Right lung (tissue), 10 donors: ENCODE measurements at places on chromosomes 7 and 10. TPM values are rescaled to one million over a fixed set of nuclear protein-coding genes. Genes with fewer than 3 reads are reported as not detected.

DNA sequence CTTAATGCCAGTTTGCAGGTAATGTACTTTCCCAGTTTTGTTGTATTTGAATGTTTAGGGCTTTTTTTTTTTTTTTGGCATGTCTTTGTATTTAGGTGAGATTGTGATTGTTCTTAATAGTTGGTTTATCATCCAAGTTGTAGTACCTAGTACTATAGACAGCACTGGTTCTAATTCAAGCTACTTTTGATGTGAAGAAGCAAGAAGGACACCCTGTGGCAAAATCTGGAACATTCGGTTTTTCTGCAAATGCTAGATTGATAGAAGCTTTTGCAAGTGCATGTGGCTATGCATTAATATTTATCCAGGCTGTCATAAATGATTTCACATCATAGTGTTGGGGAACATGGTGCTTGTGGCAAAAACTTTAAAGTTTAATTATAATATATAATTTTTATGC, 248.9 kb downstream of the FOXP2 start:
- DNase-seq = peak; percentile 12

DNA sequence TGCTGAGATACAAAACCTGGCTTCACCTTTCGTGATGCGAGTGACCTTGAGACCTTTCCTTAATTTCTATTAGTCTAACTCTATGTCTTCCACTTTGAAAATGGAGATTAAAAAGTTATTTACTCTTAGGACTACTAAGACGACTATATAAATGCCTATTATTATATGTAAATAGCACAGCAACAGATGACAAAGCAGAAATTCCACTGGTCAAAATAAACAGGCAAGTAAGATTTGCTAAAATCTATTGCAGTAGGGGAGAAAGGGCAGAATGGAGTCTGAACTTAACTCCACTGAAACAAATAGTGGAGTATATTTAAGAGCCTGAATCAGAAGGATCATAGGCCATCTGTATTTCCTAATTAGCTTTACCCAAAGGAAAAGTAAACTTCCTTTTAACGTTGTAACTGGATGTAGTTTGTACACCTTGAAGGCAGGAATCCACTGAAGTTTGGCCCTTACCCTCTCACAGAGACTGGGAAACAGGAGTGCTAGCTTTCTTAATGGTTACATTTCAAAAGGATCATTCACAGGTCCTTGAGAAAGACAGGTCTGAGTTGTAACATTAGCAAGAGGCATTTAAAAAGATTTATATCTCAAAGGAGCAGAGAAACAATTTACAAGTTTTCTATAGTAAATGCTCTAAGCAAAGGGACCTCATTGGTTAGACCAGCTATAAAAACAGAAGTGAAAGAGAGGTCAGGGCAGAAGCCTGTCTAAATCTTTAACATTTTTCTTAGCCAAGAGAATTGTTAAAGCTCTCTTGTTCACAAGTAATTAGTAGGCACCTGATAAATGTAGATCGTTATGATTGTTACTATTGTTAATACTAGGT, 332.5 kb downstream of the ZWINT start:
- no peak for DNase-seq

The HMX2 gene
- not detected for polyA plus RNA-seq

The CTAGE8 gene
- 9.6 TPM for polyA plus RNA-seq

DNA sequence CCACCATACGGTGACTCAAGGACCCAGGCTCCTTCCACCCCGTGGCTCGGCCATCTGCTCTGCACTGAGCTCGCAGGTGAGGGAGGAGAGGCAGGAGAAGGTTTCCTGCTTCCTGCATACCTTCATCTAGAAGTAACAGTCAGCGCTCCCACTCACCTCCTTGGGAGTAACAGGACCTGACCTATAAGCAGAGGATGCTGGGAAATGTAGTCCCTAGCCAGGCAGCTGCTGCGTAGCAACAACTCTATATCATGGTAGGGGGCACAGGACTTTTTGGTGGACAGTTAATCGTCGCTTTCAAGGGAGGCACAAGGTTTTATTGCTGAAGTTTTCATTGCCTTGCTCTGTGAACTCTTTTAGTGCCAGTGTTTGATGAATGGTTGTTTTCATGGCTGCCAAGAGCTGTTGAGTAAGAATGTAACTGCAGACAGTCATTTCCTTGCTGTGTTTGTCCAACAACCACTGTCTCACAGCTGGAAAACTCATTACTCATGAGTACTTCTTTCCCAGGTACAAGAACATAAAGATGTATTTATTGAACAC, 10.2 kb upstream of the ZFYVE27 start:
- peak; percentile 60 for DNase-seq

DNA sequence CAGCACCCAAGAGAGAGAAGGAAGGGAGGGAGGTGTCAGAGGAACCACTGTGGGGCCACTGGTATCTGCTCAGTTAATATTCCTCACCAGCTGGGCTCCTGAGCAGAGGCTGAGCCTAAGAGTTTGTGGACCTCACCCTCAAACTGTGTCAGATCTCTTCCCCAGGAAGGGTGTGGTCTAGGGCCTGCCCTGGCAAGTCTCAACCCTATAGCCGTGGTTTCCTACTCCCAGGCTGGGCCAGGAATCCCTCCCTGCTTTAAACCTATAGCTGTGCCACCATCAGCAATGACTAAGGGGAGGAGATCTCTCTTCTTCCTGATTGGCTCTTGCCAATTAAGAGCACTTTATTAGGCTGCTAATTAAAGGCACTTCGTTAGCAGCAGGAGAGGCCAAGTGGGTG, 29.9 kb downstream of the POLL start:
- no peak for DNase-seq

- DNase-seq = no peak
Measured at GRCh38 chr7:134553976-134554375, 5.1 kb downstream of the AKR1B15 start.

DNA sequence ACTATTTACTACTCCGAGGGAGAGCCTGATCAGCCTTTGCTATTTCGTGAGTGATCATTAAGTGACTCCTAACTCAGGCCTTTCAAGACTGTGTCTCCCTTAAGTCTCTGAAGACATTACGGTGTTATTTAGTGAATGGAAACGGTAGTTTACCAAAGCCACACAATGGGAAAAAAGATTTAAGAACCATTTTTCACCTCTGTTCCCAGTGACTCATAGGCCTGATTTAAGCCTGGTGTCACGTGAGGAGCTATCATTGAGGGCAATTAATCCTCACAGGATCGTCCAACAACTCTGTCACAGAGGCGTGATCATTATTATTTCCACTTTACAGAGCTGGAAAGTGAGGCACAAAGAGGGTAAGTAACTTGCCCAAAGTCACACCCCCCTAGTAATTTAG, 20.3 kb downstream of the C10orf90 start:
- no peak for DNase-seq

The C1QL3 gene
- polyA plus RNA-seq = 0.14 TPM

DNA sequence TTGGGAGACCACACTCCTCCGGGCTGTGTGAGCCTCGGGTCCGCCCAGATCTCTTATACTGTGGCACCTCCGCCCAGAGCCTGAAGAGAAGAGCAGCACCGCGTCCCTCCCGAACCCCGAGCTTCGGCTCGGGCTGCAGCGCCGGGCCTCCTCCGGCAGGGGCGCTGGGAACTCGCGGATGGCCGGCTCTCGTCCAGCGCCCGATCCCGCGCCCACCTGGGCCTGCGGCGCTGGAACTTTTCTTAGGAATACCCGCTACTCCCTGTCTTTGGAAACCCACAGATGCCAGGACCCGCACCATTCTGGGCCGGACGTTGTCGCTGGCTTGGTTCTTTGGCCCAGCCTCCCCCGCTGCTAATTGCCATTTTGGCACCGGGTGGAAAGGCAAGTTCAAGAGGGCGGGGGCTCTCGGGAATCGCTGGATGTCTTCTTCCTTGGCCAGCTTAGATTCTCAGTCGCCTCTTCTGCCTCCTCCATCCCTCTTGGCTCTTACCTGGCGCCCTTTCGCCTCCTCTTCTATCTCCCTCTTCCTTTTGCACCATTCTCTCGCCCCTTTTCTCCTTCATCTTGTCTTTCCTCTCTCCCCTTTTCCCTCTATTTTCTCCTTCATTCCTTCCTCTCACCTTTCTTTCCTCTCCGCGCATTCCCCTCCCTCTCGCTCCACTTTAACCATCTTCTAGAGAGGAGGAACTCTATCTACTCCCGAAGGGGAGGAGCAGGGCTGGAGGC, 2.1 kb upstream of the SORCS3 start:
- DNase-seq = no peak

The GNGT1 gene
- polyA plus RNA-seq = not detected

The KCNMA1 gene
- polyA plus RNA-seq = 4.3 TPM
